Mesangial cell (primary cell): ENCODE measurements at places on chromosomes 5 and 9. TPM values are rescaled to one million over a fixed set of nuclear protein-coding genes. Genes with fewer than 3 reads are reported as not detected.

Gene ARID3C
- 0.51 TPM in 1 of 2 replicates, not detected in the other for total RNA-seq

Gene MTX3
- 4.4 and 7.0 TPM in 2 replicates for total RNA-seq

Gene NFIB
- total RNA-seq, result 4.4 and 8.2 TPM in 2 replicates

Gene PCDHB16
- 0.16 and 0.63 TPM in 2 replicates for total RNA-seq

Gene ASS1
- total RNA-seq, result 5.1 and 47.5 TPM in 2 replicates

Gene F2RL1
- total RNA-seq, result 39.1 and 88.1 TPM in 2 replicates

Gene PCDHB11
- total RNA-seq, result 0.16 and 0.63 TPM in 2 replicates

Gene S100Z
- not detected in 2 replicates for total RNA-seq

Gene ACSL6
- not detected in 2 replicates for total RNA-seq

Gene PAIP2
- 30.9 and 34.1 TPM in 2 replicates for total RNA-seq

Gene BARHL1
- total RNA-seq, result not detected in 2 replicates

Gene NUTM2F
- not detected in 2 replicates for total RNA-seq

Gene NLN
- total RNA-seq, result 19.3 and 27.7 TPM in 2 replicates

Gene HAPLN1
- total RNA-seq, result 0.49 and 0.76 TPM in 2 replicates

Gene GDNF
- total RNA-seq, result under 0.01 TPM in 1 of 2 replicates, not detected in the other

Gene PDE4D
- 38.8 and 41.6 TPM in 2 replicates for total RNA-seq

Gene PCDHAC1
- total RNA-seq, result under 0.01 TPM in 1 of 2 replicates, not detected in the other

Gene PRDM9
- not detected in 2 replicates for total RNA-seq

Gene MEGF9
- 7.2 and 10.8 TPM in 2 replicates for total RNA-seq

Gene RARS1
- total RNA-seq, result 43.0 and 73.0 TPM in 2 replicates

Gene ZNF462
- 17.1 and 25.7 TPM in 2 replicates for total RNA-seq

Gene GLDC
- total RNA-seq, result 14.2 and 20.8 TPM in 2 replicates

Gene PDCD1LG2
- 0.89 and 2.0 TPM in 2 replicates for total RNA-seq

Gene ROR2
- 0.98 and 4.9 TPM in 2 replicates for total RNA-seq

Gene GABRA6
- total RNA-seq, result not detected in 2 replicates

Gene PCBD2
- total RNA-seq, result 6.2 and 7.5 TPM in 2 replicates

Gene PCDHB5
- total RNA-seq, result 0.33 and 1.5 TPM in 2 replicates

Gene RNF183
- total RNA-seq, result 0.38 TPM in 1 of 2 replicates, not detected in the other

Gene ANKRD20A1
- 0.13 and 0.16 TPM in 2 replicates for total RNA-seq

Gene SOX30
- total RNA-seq, result 0.33 and 0.51 TPM in 2 replicates

Gene FGF18
- total RNA-seq, result 0.33 and 14.1 TPM in 2 replicates

Gene CDC20B
- not detected in 2 replicates for total RNA-seq

Gene FBP2
- total RNA-seq, result not detected in 2 replicates

Gene TRIM36
- total RNA-seq, result 0.76 and 2.1 TPM in 2 replicates

Gene PPP3R2
- total RNA-seq, result not detected in 2 replicates

Gene RASEF
- total RNA-seq, result 2.4 and 2.9 TPM in 2 replicates

Gene ADAMTS16
- total RNA-seq, result 8.6 and 11.7 TPM in 2 replicates

Gene SLC34A1
- not detected in 2 replicates for total RNA-seq

Gene IFNA6
- total RNA-seq, result not detected in 2 replicates

Gene ZNG1C
- 6.2 and 11.6 TPM in 2 replicates for total RNA-seq

Gene STK10
- 13.5 and 16.4 TPM in 2 replicates for total RNA-seq

Gene ORM2
- not detected in 2 replicates for total RNA-seq

Gene SV2C
- not detected in 2 replicates for total RNA-seq

Gene PCDHA2
- under 0.01 TPM in 1 of 2 replicates, not detected in the other for total RNA-seq

Gene RUSC2
- 25.9 and 29.5 TPM in 2 replicates for total RNA-seq

Gene FAM170A
- not detected in 2 replicates for total RNA-seq

Gene LCN15
- not detected in 2 replicates for total RNA-seq

Gene ZNF883
- 2.4 and 6.3 TPM in 2 replicates for total RNA-seq

Gene NMUR2
- 0.13 and 0.16 TPM in 2 replicates for total RNA-seq

Gene PCDHGA4
- 0.33 and 2.2 TPM in 2 replicates for total RNA-seq

Gene BASP1
- total RNA-seq, result 47.9 and 73.3 TPM in 2 replicates
